Renal cortical epithelial cell (primary cell): ENCODE measurements at places on chromosomes 1 and 21. TPM values are rescaled to one million over a fixed set of nuclear protein-coding genes. Genes with fewer than 3 reads are reported as not detected.

DNA sequence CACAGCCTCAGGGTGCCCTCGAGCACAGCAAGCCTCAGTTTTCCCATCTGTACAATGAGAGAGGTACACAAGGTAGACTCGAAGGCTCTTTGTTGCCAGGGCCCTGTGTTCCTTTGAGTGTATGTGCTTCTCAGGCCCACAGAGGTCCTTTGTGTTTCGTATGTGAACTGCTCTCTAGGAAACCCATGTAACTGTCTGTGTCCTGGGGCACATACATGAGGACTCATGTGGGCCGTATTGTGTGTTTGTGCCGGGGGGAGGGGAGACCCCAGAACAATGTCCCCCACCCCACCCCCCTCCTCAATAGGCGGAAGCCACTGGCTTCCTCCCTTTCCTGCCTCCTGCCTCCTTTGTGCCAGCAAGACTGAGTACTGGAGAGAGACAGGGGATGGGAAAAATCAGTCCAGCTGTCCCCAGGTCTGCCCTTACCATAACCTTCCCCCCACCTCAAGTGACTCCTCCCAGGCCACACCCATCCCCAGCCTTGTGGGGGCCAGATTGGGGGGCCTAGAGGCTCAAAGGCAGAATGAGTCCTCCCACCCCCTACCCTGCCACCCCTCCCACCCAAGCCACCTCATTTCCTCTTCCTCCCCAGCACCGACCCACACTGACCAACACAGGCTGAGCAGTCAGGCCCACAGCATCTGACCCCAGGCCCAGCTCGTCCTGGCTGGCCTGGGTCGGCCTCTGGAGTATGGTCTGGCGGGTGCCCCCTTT, at the start of gene TIE1:
Gene TIE1 (plus strand): TSS at position 605 of the 717 bp plus-strand sequence. CDS start 90 bp downstream, at position 695.
- no peak for DNase-seq

GRCh38 chr1:208997726-208998312, 585.7 kb upstream of the CAMK1G start:
- peak; percentile 18 for DNase-seq

Gene PDZK1
- 34.4 and 229 TPM in 2 replicates for total RNA-seq

DNA sequence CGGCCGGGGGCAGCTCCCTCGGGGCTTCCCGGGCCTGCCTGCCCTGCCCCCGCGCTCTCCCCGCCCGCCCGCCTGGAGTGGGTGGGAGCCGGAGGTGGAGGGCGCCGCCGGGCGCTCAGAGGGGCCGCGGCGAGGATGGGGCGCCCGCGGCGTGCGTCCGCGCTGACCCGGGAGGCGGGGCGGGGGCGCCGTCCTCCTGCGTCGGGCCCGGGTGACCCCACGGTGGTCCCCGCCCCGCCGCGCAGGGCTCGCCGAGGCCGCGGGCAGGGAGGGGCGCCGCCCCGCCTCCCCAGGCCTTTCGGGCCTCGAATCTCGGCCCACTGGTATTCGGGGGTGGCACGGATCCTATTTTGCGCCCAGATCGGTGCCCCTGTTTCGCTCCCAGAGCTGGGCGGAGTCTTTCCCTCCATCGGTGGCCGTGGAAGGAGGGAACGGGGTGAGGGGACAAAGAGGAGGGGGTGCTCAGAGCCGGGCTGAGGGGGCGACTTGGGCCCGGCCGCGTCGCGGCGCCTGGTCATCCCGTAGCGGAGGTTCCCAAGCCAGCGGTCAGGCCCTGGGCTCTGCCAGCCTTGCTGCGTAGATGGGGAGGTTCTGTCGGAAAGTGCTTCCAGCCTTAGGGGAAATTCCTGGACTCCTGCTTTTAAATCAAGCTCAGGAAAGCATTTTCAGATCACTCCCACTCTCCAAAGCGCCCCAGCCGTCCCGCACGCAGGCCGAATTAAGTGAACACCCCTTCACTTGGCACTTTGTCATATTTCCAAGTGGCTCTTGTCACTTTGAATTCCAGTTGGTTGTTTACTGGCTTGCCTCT, 545 bp downstream of the PATJ start:
- DNase-seq = peak; percentile 67

Gene SLAMF6
- not detected in 2 replicates for total RNA-seq

Gene IVL
- total RNA-seq = 0.15 and 2.4 TPM in 2 replicates

Gene TSPAN1
- 78.7 and 114 TPM in 2 replicates for total RNA-seq

DNA sequence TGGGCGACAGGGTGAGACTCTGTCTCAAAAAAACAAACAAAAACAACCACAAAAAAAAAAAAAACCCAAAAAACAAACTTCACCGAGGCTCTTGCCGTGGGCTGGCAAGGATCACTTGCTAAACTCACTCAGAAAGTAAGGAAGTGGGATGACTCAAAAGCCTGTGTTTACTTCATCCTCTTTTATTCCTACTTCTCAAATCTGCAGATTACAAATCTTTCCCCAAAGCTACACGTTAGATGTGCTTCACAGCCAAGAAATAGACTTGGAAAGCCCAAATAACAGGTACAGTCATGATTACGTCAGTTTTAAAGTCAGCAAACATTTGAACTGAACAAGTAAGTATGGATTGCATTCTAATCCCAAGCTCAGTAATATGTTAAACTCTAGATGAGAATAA, 359.3 kb downstream of the ADGRL2 start:
- DNase-seq = peak; percentile 15

DNA sequence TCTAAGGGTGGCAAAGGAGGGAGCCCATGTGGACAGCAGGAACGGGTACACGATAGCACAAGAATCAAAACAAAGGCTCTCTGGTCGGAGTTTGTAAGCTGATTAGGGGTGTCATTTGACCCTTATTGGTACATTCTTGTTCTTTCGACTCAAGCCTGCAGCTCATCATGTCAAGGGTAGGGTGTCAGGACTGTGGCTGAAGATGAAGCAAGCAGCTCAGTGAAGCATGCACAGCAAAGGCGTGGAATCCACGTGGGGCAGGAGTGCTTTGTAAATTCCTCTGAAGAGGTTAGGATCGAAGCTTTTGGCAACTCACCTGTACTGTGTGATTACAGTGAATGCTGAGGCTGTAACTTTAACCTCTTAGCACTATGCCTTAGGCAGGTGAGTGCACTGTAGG, 4.7 kb upstream of the ABCB10 start:
- peak; percentile 73 for DNase-seq

Gene RIIAD1
- total RNA-seq = not detected in 2 replicates

GRCh38 chr1:18479454-18479853, 1.3 kb upstream of the KLHDC7A start:
- peak; percentile 19 for DNase-seq

DNA sequence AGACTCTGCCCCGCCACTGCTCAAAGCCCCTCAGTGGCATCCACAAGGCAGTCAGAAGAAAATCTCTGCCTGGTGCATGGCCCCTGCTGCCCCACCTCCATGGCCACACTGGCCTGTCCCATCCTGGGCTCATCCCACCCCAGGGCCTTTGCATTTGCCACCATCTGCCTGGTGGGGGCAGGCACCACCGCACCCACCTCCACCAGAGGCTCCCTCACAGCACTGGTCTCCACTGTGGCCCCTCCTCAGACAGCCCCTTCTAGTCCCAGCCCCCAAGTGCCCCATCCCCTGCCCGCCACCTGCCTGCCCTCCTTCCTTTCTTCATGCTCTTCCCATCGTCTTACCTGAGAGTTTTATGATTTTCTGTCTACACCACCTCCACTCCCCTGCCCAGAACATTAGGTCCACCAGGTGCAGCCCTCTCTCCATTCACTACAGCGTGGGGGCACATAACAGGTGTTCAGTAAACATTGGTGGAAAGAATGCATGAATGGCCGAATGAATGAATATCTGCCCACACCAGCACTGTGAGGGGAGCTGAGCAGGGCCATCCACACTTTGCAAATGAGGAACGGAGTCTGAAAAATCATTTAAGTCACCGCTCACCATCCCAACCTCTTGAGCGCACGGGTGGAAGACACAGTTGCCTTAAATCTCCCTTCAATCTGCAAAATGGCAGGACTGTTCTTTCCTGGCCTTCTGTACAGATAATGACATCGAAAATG, 2.1 kb downstream of the PRDM15 start:
- DNase-seq = no peak
